ENCODE measurements at places on chromosomes 11 and 22.

GRCh38 chr11:57787006-57787604, 25.5 kb downstream of the CTNND1 start:
- DNase-seq, result no peak

DNA sequence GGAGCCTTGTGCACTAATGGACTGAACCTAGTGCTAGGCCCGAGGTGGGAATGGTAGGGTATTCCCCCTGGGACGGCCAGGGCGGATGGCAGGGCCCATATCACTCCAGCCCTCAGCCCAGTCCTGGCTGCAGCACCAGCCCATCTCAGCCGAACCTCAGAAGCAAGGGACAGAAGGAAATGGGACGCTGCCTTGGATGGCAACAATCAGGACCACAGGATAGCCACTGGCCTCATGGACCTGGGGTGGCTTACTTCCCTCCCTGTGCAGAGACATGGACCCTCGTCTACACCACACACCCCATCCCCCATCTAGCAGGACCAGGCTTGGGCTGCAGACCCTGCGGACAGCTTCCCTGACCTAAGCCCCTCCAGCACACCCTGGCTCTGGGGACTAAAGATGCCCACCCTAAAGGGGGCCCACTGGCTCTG, 24.1 kb downstream of the ARVCF start:
- no peak for DNase-seq

DNA sequence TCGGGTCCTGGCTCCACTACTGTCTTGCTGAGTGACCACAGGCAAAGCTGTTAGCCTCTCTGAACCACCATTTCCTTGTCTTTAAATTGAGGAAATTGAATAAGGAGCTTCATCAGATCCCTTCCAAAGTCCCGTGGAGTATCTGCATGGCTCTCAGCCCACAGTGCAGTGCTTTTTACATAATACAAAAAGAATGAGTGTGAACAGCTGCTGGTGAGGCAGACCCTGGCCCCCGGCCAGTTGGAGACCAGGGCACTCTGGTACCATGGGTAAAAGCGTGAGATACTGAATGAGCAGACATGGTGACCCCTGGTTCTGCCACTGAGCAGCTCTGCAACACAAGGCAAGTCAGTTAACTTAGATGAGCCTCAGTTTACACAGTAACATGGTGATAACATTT, 86.8 kb downstream of the GALNT18 start:
- no peak for DNase-seq

- no peak for DNase-seq
Observed at GRCh38 chr11:12043221-12043620, 34.8 kb upstream of the DKK3 start.

GRCh38 chr11:110787680-110788079, 75.4 kb upstream of the ARHGAP20 start:
- DNase-seq, result no peak

- DNase-seq, result no peak
Observed at GRCh38 chr11:64196626-64197025, 9.9 kb upstream of the FERMT3 start.

GRCh38 chr11:126319374-126319740, 15.5 kb downstream of the DCPS start:
- no peak for DNase-seq

DNA sequence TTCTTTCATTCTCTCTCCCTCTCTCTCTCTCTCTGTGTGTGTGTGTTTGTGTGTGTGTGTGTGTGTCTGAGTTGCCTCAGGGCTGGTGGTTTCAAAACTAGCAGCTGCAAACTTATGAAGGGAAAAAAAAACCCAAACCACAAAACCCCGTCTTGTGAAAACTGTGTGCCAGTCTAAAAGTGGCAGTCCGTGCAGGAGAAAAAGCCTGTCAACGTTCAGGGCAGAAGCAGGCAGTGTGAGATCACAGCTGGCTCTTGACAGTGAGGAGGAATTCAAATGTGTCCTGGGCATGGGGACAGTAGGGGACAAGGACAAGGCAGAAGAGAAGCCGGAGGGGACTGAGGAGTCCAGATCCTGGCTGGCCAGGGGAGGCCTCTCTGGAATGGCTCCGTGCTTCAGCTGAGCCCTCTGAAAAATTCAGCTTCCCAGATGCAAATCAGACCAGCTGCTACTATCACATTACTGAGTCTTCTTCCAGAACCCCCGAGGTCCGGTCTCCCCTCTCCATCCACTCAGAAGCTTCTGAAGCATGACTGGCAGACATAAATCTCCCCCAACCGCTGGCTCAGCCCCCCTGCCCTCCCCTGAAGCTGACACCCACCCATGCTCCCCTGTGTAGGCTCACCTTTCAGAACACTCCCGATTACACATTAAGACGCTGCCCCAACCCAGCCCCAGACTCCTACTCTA, 31.9 kb downstream of the FLI1 start:
- no peak for DNase-seq

DNA sequence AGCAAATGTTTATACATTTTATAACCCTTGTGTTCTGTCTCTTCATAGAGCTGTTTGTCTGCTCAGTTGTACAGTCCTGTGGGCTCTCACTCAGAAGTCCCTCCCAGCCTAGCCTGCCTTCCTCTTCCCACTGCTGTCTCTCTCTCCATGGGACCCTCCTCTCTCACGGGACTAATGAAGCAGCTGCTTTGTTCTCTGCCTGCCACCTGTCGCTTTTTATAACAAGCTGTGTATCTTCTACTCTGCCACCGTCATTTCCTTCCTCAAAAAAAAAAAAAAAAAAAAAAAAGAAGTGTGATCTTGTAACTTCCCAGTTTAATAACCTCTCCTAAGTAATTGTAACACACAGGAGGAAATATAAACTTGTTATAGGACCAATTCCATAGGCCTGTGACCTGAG, 92.2 kb upstream of the ALKBH3 start:
- DNase-seq, result no peak
